ENCODE measurements at places on chromosomes 1 and 21.
A peak's percentile ranks its signal among the peaks of the same experiment; 100 is the strongest.

- DNase-seq, result peak; percentile 89
These were observed 2.0 kb downstream of the S100A6 start for GRCh38 chr1:153533689-153534201.

DNA sequence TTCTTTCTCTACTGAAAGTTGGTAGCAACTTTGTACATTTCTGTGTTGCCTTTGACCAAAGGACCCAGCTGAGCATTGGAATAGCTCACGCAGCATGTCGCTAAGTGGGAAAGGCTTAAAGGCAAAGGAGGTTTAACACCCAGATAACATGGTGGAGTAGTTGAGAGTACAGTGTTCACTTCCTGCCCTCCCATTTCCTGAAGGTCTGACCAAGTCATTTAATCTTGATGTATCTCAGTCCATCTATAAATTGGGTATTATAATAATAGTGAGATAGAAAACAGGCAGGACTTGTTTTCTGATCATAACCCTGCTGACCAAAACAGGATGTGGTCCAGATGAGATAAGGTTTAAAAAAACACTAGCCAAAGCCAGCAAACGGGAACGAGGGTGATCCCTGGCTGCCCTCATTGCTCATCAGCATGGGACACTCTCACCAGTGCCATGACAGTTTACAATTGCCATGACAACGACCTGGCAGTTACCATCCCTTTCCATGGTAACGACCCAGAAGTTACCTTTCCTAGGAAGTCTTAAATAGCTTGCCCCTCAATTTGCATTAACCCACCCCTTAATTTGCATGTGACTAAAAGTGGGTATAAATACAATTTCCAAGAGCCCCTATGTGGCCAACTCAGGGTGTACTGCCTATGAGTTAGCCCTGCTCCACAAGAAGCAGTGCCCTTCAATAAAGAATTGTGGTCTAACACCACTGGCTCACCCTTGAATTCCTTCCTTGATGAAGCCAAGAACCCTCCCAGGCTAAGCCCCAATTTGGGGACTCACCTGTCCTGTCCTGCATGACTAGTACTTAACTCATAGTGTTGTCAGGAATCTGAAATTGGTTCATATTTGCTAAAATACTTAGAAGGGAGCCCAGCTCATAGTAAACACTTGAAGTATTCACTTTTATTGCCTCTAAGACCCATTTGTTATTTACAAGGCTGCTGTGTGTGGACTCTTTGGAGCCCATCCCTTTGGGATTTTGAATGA is 28.4 kb upstream of the FHAD1 start:
- peak; percentile 89 for DNase-seq

- no peak for DNase-seq
These were observed 27.3 kb upstream of the RNF19B start for GRCh38 chr1:32991819-32992488.

GRCh38 chr21:14376854-14377253 is 6.1 kb downstream of the HSPA13 start:
- DNase-seq, result no peak

DNA sequence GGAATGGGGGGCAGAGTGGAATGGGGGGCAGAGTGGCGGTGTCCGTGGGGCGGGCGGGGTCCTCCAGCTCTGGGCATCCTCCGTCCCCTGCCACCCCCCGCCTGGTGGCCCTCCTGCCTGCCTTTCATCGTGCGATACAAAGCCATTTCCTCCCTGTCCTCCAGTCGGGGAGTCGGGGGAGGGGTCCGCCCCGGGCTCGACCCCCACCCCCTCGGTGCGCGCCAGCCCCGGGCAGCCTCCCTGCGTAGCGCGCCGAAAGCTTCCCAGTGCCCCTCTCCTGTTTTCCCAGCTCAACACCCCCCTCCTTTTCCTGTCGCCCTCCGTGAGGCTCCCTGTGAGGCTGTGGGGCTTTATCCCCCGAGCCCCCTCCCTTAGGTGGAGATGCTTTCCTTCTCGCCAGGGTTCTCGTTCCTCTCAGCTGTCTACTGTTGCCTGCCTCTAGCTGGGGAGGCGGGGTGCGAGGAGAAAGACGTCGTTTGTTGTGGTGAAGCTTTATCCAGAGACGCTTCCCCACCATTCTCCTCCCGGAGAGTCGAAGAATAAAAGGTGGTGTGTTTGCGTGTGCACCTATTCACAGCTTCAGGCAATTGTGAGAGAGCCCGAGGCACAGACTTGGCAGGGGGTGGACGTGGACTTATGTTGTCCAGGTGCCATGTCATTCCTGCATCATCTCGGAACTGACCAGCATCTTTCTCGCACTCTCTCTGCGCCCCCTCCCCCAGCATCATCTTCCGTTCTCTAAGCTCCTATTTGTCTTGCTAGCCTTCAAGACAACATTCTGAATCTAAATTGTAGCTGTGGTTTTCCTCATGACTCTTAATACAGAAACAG is 848 bp downstream of the DNM3 start:
- DNase-seq, result no peak

DNA sequence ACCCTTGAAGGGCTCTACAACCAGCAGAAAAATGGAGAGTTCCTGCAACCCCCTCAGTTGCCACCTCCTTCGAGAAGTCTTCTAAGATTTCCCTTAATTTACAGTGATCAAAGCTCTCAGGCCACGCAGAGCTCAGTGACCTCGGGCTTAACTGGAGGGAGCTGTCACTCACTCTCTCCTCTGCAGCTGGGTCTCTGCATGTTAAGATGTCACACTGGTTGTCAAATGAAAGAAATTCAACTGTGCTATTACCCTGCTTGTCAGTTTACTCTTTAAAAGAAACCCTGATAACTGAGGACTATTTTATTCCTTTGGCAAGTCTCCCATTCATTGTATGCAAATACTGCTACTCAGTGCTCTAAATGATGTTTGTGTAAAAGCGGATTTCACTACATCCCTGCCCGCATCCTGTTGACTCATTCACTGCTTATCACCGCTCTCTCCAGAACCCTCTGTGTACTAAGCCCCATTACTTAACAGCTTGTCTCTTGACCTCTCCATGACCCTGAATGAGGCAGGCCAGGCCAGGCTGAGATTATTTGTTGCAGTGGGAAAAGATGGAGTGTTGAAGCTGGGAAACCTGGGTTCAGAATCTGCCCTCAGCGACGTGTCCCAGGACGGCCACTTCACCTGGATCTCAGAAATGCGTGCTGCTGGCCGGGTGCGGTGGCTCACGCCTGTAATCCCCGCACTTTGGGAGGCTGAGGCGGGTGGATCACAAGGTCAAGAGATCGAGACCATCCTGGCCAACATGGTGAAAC is 13.7 kb downstream of the DHRS3 start:
- peak; percentile 99 for DNase-seq

- no peak for DNase-seq
These were observed 59.4 kb downstream of the AXDND1 start for GRCh38 chr1:179425186-179425585.

- DNase-seq, result no peak
These were observed 5.5 kb downstream of the RNF223 start for GRCh38 chr1:1068517-1069055.

DNA sequence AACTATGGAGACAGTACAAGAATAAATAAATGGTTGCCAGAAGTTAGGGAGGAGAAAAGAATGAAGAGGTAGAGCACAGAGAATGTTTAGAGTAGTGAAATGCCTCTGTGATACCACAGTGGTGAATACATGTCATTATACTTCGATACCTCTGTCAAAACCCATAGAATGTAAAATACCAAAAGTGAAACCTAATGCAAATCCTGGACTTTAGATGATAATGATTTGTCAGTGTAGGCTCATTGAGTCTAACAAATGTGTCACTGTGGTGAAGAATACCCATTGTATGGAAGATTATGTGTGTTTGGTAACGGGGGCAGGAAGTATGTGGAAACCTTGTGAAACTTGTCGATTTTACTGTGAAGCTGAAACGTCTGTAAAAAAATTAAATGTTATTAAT is 1106.5 kb upstream of the TMPRSS15 start:
- no peak for DNase-seq

DNA sequence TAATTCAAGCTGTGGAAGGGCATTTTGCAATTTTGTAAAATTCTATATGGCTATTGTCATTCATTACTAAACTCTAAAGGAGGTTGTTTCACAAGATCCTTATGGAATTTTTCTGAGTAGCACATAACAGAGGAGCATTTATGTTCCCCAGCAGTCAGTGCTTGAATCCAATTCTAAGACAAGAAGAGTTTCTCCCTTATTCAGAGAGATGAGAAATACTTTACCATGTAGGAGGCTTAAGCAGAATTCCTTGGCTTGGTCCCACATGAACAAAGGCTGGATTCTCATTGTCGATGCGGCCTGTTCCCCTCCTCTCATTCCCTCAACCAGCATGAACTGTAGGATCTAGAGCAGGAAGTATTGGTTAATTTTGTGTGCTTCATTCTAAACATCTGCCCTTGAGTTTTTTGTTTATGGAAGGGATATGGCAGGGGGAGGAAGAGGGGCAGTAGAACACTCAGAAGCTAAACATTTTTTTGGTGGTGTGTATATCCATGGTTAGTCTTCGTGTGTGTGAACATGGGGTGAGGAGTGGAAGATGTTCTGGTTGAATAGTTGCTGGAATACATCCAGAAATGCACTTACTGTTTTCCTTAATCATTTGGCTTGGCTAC is 74.3 kb downstream of the LAMC1 start:
- DNase-seq, result peak; percentile 19

- no peak for DNase-seq
These were observed 104.6 kb downstream of the ADSS2 start for GRCh38 chr1:244346972-244347618.

- no peak for DNase-seq
These were observed 12.2 kb downstream of the ADSS2 start for GRCh38 chr1:244439391-244440032.

- DNase-seq, result no peak
These were observed 39.7 kb downstream of the CHML start for GRCh38 chr1:241600496-241600901.

All from brain microvascular endothelial cell (primary cell).